ENCODE measurements at places on chromosomes 5 and 9.

GRCh38 chr5:91332267-91333045 lies 50.7 kb downstream of the ARRDC3 start:
- no peak for DNase-seq

DNA sequence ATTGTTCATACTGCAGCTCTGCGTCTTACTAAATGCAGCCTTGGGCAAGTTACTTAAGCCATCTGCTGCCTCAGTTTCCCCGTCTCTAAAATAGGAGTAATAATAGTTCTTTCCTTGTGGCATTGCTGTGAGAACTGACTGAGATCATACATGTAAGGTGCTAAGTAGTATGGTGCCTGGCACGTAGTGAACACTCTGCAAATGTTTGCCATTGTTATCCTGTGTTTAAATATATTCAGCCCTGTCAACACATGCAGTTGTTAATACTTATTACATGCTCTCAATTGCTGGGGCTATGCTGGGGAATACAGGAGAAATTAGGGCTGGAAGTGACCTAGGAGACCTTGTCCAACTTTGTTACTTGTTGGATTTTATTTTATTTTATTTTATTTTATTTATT lies 105.2 kb upstream of the RAI14 start:
- no peak for DNase-seq

DNA sequence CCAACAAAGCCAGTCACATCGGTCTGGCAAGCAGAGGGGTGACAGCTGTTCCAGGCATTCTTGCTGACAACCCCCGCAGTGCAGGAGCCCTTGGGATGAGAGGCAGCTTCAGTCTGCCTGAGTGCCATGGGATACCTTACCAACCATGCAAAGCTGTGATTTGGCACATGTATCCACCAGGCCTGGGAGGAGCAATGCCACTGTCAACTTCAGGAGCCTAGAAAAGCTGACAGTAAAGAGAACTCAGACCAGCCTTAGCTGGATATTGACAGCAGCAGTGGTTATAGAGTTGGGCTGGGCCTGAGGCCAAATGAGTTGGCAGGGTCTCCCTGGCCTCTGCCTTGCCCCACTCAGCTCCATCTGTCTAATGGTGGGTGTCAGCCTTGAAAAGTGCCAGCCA lies 10.1 kb upstream of the PLPPR1 start:
- DNase-seq: no peak

- DNase-seq: no peak
Observed at GRCh38 chr9:135329571-135330306, 149.8 kb upstream of the PPP1R26 start.

Measured in SHP77 treated with DMSO at 0.1 percent for 48 hours (cell line).